NCI-H1436 (cell line): ENCODE measurements at places on chromosomes 5 and 9.

- no peak for DNase-seq
Measured at GRCh38 chr9:92030367-92030766, 80.3 kb upstream of the ROR2 start.

DNA sequence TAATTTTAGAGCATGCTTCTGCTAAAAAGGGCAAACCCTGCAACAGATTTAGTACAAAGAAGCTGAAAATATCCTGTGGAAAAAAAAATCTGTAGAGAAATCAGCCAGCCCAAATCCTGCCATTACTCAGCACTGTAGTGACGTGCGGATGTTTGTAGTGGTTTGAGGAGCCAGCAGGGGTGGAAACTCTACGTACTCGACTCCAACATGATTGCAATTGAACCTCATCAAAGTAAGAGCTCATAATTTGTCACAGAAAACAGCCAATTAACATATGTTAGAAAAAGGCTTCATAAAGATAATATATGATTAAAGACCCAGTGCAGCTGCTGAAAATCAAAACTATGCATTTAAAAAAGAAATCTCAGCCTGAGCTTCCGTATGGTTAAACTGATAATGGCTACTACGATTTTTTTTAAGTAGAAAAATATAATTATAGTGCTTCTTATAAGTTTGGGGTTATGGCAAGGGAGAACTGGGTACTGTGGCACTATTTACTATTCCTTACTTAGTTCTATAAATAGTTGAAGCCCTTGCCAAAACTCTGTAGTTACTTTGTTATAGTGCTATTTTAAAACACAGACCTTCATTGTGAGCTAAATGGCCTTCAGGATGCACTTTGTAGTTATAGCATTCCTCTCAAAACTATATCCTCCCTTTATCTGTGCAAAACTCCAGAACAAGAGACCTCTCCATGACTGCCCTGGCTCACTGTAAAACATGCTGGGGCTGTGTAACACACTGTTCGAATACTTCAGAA, 49.4 kb downstream of the MEF2C start:
- DNase-seq: peak; percentile 16

- no peak for DNase-seq
Measured at GRCh38 chr5:77102549-77102948, 15.5 kb upstream of the ZBED3 start.

GRCh38 chr9:122125158-122125508, 32.0 kb upstream of the TTLL11 start:
- DNase-seq: peak; percentile 54

GRCh38 chr9:114273461-114273881, 49.4 kb upstream of the ORM1 start:
- DNase-seq: no peak

- DNase-seq: no peak
Measured at GRCh38 chr9:131530546-131530919, 530 bp downstream of the UCK1 start.

DNA sequence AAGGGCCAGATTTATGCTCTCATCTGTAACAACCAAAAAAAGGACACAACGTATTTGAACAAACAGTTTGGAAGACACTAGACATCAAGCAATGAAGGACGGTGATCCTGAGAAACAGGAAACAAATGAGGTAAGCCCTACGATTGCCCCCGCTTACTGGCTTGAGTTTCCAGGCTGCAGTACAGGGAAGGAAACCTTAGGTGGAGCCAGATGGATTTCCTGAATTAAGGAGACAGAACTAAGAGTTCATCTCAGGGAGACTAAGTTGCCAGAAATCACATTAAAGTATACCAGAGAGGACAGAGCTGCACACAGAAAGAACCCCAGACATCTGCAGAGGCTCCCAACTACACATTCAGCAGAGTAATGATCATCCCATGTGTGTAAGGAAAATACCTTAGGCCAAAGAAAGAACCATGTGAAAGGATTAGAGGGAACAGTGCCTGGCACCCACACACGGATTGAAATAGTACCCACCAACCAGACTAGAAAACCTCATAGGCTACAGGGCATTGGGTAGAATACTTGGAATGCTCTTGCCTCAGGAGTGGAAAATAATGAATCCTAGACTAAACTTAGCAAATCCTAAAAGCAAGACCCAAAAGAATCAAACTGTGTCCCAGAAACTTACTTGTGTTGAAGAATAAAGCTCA, 99.3 kb upstream of the NIPBL start:
- no peak for DNase-seq

DNA sequence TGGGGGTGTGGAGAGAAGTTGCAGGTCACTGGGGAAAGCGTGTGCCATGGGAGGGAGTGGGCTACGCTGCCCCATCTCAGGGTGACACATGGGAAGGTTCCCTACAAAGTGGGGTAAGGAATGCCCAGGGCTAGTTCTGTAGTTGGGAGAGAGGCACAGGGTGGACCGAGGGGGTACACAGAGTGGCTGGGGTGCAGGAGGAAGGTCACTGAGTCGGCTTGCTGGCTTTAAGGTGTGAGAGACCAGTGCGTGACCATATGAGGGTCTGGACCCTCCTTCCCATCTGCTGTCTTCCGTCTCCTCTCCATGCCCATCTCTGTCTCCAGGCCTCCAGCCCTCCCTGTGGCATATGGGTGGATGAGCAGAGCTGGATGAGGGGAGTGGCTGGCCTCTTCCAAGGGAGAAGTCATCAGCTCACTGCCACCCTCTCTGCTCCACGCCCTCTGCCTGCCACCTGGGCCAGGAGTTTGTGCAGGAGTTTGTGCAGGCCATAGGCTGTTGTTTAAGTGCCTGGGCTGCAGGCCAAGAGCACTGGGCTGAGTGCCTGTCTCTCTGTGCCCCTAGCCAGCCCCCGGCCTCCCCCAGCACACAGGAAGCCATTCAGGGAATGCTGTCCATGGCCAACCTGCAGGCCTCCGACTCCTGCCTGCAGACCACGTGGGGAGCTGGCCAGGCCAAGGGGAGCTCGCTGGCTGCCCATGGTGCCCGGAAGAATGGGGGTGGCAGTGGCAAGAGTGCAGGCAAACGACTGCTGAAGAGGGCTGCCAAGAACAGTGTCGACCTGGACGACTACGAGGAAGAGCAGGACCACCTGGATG, 96.8 kb downstream of the PHF2 start:
- no peak for DNase-seq

DNA sequence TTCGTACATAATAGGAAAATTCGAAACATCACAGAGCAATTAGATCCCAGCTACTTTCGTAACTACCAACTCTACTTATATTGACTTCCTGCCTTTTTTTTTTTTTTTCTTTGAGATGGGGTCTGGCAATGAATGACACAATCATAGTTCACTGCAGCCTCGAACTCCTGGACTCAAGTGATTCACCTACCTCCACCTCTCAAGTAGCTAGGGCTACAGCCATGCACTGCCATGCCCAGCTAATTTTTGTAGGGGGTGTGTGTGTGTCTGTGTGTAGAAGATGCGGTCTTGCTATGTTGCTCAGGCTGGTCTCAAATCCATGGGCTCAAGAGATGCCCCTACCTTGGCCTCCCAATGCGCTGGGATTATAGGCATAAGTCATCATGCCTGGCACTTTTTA, 5.8 kb upstream of the PAIP2 start:
- DNase-seq: no peak

GRCh38 chr9:96493757-96494156, 43.8 kb downstream of the HABP4 start:
- DNase-seq: no peak

GRCh38 chr9:112546149-112547012, 59.8 kb downstream of the KIAA1958 start:
- no peak for DNase-seq

- no peak for DNase-seq
Measured at GRCh38 chr9:7752481-7752880, 47.1 kb downstream of the DMAC1 start.

- DNase-seq: no peak
Measured at GRCh38 chr9:107738789-107739188, 249.2 kb upstream of the KLF4 start.
